ENCODE measurements at places on chromosomes 6 and 20.

- no peak for DNase-seq
Observed at GRCh38 chr6:26351544-26351953, 13.4 kb upstream of the BTN3A2 start.

- no peak for DNase-seq
Observed at GRCh38 chr6:27650620-27651370, 177.9 kb upstream of the ZNF184 start.

GRCh38 chr6:154425034-154425433 lies 68.4 kb upstream of the IPCEF1 start:
- no peak for DNase-seq

- DNase-seq = no peak
Observed at GRCh38 chr20:59703046-59703445, 98.7 kb downstream of the PHACTR3 start.

DNA sequence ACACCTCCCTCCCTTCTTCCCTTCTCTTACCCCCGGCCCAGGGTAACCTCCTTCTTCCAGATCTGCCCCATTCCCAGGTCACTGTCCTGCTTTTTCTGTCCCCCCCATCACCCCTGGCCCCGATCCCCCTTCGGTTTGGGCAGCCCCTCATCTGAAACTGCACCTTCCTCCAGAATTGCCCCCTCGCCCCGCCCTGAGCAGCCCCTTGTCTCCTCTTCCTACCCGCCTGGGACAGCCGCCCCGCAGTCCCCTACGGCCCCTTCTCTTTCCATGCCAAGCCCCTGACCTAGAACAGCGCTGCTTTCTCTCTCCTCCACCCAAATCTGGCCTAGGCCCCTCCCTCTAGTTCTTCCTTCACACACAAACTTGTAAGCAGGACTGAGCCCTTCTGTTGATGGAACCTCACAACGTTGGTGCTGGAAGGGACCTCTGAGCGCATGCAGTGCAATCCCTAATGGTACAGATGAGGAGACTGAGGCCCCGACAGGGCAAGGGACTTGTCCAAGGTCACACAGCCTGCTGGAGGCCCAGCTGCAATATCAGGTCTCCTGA lies 630 bp downstream of the PPP2R5D start:
- no peak for DNase-seq

Measured in CD4-positive, alpha-beta T cell (primary cell).